ENCODE measurements at places on chromosomes 4 and X.

GRCh38 chr4:184096561-184097240, 121.0 kb downstream of the ENPP6 start:
- DNase-seq = no peak

GRCh38 chrX:63784346-63784901, 590 bp downstream of the ARHGEF9 start:
- DNase-seq = no peak

GRCh38 chr4:951186-951585, 18.9 kb downstream of the TMEM175 start:
- no peak for DNase-seq

DNA sequence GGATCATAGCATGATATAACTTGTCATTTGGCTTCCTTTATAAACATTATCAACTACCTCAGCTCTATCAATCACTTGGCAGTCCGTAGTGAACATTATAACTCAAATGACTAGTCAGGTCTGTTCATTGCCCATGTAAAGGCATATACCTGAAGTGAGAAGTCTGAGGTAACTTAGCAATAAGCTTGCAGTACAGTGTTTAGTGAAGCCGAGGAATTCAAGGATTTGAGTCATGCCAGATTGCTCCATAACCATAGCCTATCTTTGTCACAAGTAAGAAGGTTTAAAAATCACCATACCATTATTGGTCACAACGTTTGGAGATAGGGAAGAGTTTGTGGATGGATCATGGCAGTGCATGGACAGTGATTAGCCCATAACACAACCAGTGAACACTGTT, 41.6 kb downstream of the AR start:
- no peak for DNase-seq

DNA sequence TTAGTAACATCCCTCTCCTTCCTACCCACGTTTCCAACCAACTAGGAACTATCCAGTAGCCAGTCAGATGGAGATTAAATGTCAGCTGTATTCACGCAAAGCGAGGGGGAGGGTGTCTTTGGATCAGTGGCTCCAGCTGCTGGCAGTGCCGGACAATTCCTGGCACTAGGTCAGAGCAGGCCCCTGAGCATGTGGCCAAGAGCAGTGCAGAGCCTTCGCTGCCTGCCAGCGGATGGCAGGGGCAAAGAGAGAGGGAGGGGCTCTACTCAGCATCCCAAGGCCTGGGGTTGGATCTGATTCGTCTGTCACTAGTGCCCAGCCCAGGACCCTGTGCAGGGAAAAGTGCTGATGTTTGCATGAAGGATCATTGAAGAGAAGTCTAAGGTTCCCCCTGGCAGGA, 28.7 kb upstream of the JAKMIP1 start:
- no peak for DNase-seq

- no peak for DNase-seq
Measured at GRCh38 chr4:84451546-84451945, 47.5 kb downstream of the NKX6-1 start.

- no peak for DNase-seq
Measured at GRCh38 chrX:68175562-68175961, 257.7 kb downstream of the OPHN1 start.

- DNase-seq = no peak
Measured at GRCh38 chr4:83558680-83559079, 22.8 kb downstream of the GPAT3 start.

GRCh38 chr4:73661646-73662119, 41.4 kb upstream of the RASSF6 start:
- no peak for DNase-seq

- DNase-seq = no peak
Measured at GRCh38 chr4:85862896-85863295, 387.9 kb downstream of the ARHGAP24 start.

- DNase-seq = no peak
Measured at GRCh38 chrX:37638047-37638446, 47.5 kb upstream of the XK start.

- no peak for DNase-seq
Measured at GRCh38 chrX:154542723-154543424, 3.8 kb downstream of the G6PD start.

GRCh38 chrX:6223516-6223915, 5.2 kb downstream of the NLGN4X start:
- DNase-seq = no peak

- no peak for DNase-seq
Measured at GRCh38 chrX:69216911-69217310, 51.7 kb upstream of the PJA1 start.

DNA sequence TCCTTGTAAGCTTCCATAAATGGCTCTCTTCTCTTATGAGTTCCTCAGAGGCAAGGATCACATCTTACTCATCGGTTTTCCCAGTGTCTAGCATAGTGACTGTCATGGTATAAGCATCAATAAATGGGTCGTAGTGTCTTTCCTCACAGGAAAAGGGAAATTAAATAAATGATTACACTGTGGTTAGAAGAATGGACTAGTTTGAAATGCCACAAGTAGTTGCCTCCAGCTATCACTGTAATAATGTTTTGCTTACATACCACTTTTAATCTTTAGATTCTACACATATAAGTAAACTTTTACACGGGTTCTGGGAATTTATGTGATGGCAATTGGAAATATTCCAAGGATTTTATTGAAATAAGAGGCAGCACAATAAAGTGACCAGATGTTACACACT, 152.8 kb upstream of the CXorf51A start:
- no peak for DNase-seq

DNA sequence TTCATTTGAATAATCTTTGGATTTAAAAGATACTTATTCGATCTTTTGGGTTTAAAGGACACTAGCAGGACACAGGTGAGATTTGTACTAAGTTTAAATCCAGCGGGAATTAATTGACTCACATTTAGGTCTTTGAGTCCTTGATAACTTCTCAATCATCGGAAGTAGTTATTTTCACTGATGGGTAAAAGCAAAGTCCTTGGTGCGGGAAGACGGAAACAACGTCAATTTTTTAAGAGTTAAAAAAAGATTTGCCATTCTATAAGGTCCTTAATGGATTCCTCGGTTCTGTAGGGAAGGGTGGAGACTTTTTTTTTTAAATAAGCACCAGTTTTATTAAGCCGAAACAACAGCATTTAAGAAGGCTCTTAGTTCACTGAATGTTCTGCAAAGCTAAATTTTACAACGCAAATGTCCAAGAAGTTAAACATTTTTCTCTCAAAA, 2.9 kb downstream of the TMSB4X start:
- no peak for DNase-seq

GRCh38 chr4:92952426-92952825, 648.7 kb downstream of the GRID2 start:
- DNase-seq = no peak

DNA sequence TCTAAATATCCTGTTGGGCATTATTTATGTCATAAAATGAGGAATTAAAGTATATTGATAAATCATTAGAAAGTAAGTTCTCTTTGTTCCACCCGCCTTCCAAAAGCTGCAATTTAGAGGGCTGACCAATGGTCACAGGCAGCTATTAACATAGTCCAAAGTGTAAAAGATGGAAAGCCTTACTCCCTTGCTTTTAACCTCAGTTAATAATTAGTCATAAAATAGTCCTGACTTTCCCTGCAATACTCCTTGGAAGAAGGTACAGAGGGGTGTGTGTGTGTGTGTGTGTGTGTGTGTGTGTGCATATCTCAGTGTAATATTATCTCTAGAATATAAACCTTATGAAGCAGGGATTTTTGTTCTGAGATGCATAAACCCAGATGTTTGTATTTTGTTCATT, 275.4 kb downstream of the FAT4 start:
- DNase-seq = no peak

DNA sequence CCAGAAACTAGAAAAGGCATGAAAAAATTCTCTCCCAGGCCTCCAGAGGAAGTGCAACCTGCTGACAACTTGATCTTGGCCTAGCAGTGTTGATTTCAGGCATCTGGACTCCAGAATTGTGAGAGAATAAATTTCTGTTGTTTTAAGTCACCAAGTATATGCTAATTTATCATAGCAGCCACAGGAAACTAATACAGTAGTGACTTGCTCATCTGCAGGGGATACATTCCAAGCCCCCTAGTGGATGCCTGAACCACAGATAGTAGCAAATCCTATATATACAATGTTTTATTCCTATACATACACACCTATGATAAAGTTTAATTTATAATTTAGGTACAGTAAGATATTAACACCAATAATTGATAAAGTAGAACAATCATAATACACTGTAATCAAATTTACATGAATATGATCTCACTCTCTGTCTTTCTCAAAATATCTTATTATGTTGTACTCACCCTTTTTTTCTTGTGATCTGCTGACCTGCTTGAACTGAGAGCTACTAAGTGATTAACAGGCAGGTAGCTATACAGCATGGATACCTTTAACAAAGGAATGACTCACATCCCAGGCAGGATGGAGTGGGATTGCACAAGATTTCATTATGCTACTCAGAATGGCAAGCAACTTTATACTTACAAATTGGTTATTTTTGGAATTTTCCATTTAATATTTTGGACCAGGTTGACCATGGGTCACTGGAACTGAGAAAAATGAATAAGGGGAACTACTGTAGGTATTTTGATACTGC, 501.1 kb downstream of the KCNIP4 start:
- DNase-seq = no peak

GRCh38 chrX:139890991-139891700, 41.7 kb downstream of the ATP11C start:
- no peak for DNase-seq

- DNase-seq = no peak
Measured at GRCh38 chr4:48073567-48074103, 57.1 kb downstream of the NIPAL1 start.

GRCh38 chrX:121655276-121655675, 607.9 kb downstream of the GLUD2 start:
- no peak for DNase-seq

GRCh38 chrX:85698921-85699320, 319.5 kb upstream of the POF1B start:
- no peak for DNase-seq

- DNase-seq = no peak
Measured at GRCh38 chrX:53281963-53282695, 745 bp upstream of the IQSEC2 start.

- DNase-seq = no peak
Measured at GRCh38 chr4:40656201-40656863, 26.7 kb upstream of the RBM47 start.

All from stimulated activated CD8-positive, alpha-beta memory T cell treated with anti-CD3 and anti-CD28 coated beads, Interleukin-4, amount 100 ng/mL, for 1 hour (primary cell).